COLO829 (cell line): ENCODE measurements at places on chromosomes 4 and X.

- no peak for DNase-seq
Observed at GRCh38 chr4:180950377-180950776, 1292.8 kb upstream of the TENM3 start.

GRCh38 chr4:60805500-60806313, 394.4 kb upstream of the ADGRL3 start:
- peak; percentile 28 for DNase-seq

DNA sequence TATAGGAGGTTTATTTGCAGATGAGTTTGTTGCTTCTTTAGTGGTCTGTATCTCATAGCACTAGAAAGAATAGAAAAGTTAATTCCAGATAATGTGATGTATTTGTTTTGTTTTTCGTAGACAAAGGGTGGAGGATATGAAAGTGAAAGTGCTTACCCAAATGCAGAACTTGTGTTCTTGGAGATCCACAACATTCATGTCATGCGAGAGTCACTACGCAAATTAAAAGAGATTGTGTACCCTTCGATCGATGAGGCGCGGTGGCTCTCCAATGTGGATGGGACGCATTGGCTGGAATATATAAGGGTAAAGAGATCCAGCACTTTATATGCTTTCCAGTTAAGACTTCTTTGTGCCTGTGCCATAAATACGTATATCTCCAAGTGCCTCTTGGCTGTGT, 43.3 kb downstream of the MTMR1 start:
- DNase-seq = no peak

GRCh38 chr4:64497491-64497890, 88.2 kb upstream of the TECRL start:
- peak; percentile 48 for DNase-seq

GRCh38 chrX:12994321-12994720, 19.4 kb downstream of the TMSB4X start:
- no peak for DNase-seq

- DNase-seq = no peak
Observed at GRCh38 chrX:103407776-103408175, 31.4 kb downstream of the BEX3 start.

DNA sequence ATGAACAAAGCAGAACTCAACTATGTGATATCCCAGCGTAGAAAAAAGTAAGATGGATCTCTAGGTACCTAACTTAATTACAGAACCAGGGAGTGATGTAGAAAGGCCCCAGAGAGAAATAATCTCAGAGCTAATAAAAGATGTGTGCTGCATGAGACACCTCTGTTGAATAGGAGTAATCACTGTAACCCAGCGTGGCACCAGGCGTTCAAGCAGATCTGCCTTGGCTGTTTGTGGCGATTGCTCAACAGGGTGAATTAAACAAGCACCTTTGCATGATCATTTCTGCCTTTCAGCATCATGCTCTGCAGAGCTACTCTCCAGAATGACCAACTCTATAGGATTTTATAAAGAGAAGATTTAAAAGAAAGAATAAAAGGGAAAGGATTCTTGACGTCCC, 81.7 kb upstream of the KCNIP4 start:
- DNase-seq = no peak

DNA sequence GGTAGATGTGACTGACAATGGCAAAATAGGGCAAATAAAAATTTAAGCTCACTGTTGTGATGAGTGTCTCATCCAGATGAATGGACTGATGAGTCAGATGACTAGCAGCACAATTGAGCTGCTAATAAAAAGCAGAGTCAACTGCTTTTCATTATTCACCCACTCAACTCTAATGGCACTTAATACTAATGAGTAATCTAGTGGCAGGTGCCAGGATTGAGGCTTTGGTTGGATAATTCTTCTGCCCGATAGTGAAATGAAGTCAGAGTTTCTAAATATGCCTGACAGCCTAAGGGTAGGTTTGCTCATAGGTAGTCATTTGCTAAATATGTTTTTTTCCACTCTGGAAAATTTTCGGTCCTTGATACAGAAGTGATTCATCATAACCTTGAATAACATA, 10.4 kb downstream of the OGT start:
- DNase-seq = peak; percentile 28

- DNase-seq = no peak
Observed at GRCh38 chr4:167339781-167340180, 105.5 kb upstream of the SPOCK3 start.

GRCh38 chr4:76564123-76564915, 129.3 kb downstream of the SHROOM3 start:
- DNase-seq = no peak

DNA sequence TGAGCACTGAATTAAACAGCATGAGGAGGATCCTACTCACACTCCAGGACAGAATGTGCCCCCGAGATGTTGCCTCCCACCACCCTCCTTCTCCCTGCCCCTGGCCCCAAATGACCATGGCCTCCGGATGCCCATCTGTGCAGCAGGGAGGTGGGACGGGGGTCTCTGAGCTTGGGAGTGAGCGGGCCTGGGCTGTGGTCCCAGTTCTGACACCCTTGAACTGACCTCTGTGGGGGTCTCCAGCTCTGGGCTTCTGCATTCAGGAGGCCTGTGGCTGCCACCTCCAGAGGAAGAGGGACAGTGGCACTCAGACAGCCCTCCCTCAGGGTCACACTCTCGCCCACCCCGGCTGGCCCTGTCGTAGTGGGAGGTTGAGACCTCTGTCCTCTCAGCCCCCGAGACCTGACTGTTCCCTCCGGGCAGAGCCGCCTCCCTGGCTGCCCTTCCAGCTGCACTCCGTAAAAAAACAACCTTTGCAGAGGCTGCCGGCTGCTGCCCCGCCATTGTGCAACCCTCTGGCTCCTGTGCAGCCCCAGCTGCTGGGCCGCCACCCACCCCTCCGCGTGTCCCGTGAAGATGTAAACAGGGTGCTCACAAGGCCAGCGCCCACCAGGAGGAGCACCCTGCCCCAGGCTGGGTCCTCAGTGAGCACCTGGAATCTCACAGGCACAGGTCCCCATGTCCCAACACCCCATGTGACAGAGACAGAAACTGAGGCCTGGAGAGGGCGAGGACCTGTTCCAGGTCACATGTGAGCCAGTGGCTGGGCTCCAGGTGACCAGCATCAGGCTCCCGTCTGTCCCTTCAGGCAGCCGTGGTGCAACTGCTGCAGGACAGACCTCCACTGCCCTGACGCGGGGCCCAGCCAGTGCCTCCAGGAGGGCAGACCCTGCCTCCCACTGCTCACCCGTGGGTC, 39.6 kb downstream of the HTRA3 start:
- no peak for DNase-seq

- no peak for DNase-seq
Observed at GRCh38 chr4:45004847-45005565, 278.6 kb upstream of the GNPDA2 start.

DNA sequence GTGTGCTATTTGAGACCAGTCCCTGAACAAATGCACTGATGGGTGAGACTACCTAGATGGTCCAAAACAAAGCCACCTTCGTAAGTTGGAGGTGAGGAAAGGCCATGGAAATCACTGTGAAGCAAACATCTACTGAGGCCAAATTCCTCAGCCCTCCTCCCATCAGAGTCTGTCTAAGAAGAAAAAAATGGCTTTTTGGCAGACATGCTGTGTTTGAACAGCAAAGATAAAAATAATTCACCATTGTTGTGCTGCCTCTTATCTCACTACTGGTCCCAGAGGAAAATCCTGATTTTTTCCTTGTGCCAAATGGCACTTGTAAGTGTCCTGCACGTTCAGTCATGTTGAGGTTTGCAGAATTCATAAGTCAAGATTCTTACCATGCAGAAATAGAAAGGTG, 7.9 kb downstream of the MAGEB18 start:
- DNase-seq = no peak

- no peak for DNase-seq
Observed at GRCh38 chr4:123589301-123589700, 192.7 kb downstream of the SPRY1 start.

DNA sequence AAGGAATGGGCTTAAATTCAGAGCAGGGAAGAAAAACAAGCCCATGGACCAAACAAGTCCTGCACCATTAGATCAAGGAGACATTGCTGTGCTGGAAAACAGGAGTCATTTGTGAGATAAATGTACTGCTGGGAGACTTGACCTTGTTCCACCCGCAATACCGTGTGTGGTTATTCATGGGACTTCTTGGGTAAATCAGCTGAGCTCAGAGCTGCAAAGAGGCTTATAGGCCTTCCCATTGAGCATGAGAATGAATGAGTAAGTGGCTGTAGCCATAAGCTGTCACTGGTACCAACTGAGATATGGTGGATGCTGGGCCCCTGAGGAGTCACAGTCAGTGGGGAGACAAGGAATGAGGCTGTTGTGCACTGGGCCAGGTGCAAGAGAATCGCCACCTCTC, 2.3 kb upstream of the CYTL1 start:
- no peak for DNase-seq

GRCh38 chr4:126991965-126992364, 640.8 kb upstream of the INTU start:
- peak; percentile 75 for DNase-seq

GRCh38 chr4:184439856-184440594, 34.3 kb downstream of the IRF2 start:
- no peak for DNase-seq

- no peak for DNase-seq
Observed at GRCh38 chrX:143635915-143636314, at the start of gene SLITRK4. Gene SLITRK4, minus strand, starts transcription at chrX:143636101. Its CDS starts 4,993 bp downstream, at chrX:143631108.

DNA sequence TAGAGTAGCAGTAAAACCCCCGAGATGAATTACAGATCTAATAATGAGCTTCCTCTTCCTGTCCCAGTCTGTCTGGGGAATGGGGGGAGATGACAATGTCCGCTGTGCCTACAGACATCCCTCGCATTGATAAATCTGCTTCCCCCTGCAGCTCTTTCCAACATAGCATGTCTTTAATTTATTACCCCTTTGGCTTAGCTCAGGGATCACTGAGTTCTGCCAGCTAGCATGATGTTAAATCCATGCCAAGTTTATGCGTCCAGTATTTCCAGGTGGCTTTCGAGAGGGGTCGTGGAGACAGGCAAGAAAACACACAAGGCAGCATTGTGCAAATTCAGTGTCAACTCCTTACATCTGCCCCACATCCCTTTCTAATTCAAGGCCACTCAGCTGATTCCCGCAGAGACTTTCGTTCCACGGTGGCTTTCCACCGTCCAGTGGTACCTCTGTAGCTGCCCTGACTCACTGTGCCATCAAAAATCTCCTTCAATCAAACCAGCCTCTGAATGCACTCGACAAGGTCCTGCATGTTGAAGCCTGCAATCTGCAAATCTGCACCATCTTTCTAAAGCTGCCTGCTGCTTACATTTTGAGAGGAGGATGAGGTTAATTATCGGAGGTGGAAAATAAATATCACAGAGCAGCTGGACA, 75.1 kb downstream of the MXRA5 start:
- no peak for DNase-seq
